ENCODE measurements at places on chromosomes 3 and 15.

GRCh38 chr15:22912256-22912655 is 67.9 kb downstream of the CYFIP1 start:
- DNase-seq, result no peak

DNA sequence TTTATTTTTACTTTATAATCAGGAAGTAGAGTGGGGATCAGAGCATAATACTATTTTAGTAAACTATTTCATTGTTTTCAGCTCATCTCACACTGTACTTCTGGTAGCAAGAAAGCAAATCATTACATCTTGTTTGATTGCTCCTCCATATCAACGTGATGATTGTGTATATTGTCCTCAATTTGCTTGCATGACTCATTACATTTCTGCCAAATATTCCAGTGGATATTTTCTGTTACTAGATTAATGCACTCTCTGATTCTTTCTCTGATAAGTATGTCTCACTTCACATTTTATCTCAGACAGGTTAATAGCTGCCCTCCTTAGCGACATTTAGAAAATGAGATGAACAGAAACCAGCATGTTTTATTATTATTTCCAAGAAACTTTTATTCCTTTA is 1145.3 kb downstream of the OTOL1 start:
- no peak for DNase-seq

DNA sequence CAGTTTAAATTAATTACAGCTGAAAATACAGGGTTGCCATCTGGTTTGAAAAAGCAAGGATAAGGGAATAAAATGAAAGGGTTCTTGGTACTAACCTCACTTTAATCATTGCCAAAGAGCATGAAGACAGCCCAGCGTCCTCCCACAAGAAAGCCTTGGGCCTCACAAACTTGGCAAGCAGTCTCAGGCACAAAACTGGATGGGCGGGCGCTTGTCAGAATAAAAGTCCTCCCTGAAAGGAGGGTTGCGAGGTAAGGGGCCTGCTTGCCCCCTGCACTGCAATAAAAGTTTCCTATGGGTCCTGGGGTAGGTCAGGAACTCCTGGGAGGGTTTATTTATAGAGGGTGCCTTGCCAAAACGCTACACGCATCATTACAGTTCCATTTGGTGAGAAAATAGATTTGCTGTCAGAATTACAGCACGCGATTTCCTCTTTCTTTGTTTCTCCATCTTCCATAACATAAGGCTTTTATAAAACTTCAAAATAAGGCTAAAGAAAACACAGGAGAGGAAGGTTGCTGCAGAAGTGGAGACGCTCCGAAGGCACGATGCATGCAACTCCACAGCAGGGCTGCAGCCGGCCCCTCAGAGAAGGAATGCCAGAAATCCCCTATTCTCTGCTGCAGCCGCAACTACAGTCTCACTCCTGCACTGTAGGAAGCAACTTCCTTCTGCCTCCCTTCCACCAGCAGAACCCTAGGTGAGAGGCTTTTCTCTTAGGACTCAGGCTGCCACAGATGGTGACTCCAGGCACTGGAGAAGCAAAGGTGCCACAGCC is 61.3 kb downstream of the VGLL4 start:
- DNase-seq, result no peak

DNA sequence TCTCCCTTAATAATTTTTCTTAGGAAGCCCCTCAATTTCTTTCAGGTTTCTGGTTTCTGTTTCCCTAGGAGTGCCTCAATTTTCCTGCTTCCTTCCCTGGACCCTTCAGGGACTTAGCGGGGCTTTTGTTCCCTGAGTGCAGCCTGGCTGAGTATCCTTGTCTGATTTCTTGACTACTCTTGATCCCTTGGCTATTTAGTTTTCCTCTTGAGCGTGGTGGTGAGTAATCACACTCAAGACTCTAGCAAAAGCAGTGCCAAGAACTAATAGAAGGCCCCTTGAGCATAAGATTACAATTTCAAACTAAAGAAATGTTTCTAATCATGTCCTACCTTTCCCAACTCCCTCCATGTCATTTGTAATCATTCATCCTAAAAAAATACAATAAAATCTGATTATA is 94.3 kb upstream of the C3orf80 start:
- no peak for DNase-seq

DNA sequence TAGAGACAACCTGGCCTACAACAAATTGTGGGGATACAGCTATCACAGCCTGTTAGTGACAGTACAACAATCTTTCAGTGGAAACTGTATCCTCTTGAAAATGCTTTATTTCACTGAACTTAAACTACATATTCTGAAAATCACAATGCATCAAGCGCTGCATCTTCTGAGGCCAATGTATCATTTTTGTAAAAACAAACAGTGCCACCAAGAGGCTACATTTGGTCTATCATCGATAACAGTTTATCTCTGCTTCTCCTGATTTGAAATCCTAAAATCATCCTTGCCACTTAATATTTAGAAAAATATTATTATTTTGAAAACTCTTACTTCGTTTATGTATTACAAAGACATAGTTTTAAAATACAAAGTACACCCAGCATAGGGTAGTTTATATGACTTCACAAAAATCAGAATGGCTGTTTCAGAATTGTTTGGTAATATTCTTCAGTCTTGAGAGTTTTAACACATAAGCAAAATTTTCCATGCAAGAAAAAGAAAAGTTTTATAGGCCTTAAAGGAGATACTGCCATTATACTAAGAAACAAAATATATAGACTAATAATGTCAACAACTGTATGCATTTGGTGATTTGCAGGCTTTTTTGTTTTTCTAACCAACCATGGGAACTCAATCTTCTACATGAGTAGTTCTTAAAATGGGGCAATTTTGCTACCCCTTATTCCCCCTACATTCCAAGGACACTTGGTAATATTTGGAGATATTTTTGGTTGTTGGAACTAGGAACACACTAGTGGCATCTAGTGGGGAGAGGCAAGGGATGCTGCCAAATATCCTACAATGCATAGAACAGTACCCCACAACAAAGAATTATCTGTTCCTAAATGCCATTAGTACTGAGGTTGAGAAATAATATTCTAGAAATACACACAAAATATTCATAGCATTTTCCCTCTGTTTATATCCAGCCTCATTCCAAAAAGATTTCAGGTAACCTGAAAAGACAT is 42.3 kb downstream of the WDR72 start:
- no peak for DNase-seq

- DNase-seq, result no peak
Observed at GRCh38 chr3:12643010-12643380, 20.9 kb downstream of the RAF1 start.

GRCh38 chr3:365268-365667 is 168.7 kb downstream of the CHL1 start:
- no peak for DNase-seq

DNA sequence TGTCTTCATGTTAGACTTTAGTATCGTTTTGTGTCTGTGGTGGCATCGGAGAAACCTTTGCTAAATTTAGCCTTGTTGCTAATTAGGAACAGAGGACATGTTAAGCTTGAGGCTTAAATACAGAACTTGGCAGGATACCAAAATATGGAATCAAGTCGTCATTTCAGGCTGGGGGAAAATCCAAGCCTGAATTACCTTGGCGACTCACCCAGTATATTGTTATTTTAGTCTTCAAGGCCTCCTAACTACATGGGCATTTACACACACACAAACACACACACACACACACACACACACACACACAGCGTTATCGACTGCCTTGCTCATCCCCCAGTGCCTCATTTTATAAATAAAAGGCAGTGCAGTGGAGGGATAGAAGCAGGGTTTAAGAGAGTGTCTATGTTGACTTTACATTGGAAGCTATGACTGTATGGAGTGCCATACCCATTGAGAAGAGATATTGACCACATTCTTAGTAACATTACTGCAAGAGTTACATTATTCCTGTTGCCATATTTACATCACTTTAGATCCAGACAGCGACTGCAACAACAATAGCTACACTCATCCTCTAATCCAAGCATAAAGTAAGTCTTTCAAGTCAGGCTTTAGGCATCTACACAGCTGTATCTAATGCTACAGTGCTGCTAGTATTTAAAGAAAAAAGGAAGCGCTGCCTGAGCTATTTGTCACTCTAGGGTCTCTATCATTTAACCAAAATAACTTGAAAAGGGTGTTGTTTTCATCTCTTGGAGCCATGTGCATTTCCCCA is 210.8 kb upstream of the SEMA6D start:
- DNase-seq, result no peak

GRCh38 chr3:147388700-147389580 is 17.4 kb downstream of the ZIC4 start:
- DNase-seq, result no peak

DNA sequence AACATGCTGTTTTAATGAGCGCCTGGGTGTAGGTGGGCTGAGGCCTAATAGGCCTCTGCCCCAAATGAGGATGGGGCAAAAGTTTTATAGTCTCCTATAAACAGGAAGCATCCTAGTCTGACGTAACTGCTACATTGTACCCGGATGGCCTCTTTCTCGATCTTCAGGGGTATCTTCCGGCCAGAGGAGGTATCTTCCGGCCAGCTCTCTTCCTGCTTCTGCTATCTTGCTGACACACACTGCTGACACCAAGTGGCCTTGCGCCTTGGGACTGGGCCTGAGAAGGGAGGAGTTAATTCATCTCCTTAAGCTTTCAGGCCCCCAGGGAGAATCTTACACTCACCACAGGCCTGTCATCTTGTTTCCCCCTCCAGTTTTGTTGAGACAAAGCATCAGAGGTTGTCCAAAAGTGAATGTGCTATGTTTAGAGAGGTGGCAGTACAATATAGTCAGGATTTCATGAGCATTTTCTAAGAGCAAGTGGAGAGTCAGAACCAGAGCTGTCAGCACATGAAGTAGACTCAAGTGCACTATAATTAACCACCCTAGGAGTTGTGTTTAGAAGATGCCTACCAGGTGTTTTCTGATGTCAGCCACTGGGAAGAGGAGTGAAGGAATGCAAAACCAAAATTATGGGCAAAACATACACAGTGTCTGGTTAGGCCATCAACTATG is 15.6 kb upstream of the IGSF10 start:
- DNase-seq, result no peak

- no peak for DNase-seq
Observed at GRCh38 chr15:31254431-31255175, 72.0 kb upstream of the KLF13 start.

- DNase-seq, result no peak
Observed at GRCh38 chr3:49175530-49175929, 4.1 kb downstream of the KLHDC8B start.

- DNase-seq, result no peak
Observed at GRCh38 chr3:139552632-139553365, 13.3 kb upstream of the RBP1 start.

- DNase-seq, result no peak
Observed at GRCh38 chr3:172929451-172929850, 178.9 kb downstream of the ECT2 start.

DNA sequence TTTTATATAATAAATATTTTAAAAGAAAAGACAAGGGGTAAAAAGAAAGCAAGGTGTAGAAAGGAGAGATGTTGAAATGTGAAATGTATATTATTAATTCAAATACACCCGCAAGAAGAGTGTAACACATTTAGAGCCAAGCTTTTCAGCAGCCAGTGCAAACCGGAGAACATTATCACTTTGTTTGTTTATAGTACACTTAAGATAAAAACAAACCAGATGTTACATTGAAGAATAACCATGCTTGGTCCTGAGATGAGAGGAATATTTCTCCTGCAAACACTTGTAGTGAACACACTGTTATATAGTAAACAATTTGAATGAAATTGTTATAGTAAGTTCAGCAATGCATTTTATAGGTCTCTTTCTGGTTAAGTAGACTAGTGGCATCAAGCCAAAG is 1441.5 kb downstream of the OTOL1 start:
- no peak for DNase-seq

GRCh38 chr15:49589030-49589429 is 31.6 kb downstream of the FAM227B start:
- DNase-seq, result no peak

GRCh38 chr3:122392868-122393844 is 9.2 kb downstream of the FAM162A start:
- no peak for DNase-seq

DNA sequence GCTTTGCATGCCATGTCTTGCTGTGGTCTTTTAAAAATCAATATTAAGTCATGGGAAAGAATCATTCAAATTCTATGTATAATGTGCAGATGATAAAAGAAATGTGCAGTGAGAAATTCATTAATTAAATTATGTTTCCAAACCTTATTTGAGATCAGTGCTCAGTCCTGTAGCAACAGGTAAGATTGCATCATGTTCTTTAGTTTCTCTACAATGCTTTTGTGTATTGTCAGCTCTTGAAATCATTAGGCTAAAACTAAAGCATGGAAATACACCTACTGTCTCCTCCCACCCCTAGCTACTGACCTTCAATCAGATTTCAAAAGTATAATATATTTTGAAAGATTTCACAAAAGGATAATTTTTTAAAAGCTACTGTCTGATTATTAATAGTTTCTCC is 612.7 kb downstream of the ROBO2 start:
- DNase-seq, result no peak

DNA sequence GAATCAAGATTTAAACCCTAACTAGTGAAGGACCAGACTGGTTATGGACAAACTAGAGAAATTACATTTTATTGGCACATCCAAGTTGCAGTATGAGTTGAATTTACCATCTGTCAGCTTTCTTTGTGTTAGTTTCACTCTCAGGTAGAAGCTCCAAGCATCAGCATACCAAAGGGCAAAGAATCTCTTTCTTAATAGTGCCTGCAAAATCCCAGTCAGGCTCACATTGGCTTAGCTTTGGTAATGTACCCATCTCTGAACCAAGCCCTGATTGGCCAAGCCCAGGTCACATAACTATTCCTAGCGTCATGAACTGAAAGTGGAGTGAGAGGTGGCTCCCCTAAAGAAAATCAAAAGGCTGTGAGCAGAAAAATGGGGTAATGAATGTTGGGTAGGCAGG is 66.9 kb downstream of the CCNL1 start:
- no peak for DNase-seq

DNA sequence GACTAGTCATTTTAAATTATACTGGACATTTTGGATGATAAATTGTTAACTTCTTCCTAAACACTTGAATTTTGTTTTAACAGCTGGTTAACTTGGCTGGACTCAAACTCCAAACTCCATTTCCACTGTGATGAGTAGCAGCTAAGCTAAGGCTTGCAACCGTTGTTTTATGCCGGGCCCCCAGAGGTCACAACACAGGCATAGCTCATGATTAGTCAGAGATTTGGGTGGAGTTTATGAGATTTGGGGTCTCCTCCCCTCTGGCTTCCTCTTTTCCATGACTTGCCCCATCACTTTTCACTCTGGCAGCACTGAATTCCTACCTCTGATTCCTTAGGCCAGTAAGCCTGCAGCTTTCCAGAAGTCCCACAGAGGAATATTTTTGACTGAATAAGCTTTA is 12.8 kb downstream of the THAP10 start:
- DNase-seq, result no peak

DNA sequence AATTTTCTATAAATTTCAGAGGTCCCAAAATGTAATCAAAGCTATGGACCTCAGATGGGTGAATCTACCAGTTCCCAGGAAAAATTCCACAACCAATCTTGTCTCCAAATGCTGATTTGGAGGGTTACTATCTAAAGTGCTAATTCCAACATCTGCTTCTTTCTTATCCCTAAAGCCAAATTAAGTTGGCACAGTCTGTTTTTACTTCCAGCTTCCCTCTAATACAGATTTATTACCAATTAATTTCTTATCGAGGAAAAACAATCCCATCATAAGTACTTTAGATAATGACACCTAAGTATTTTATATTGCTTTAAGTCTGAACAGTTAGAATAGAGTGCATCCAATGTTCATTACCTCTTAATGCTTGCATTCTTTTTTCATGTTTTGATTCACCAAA is 12.9 kb upstream of the TAFA4 start:
- no peak for DNase-seq

GRCh38 chr3:118705487-118706219 is 329.0 kb downstream of the IGSF11 start:
- no peak for DNase-seq
